ENCODE measurements at places on chromosomes 13 and 19.

DNA sequence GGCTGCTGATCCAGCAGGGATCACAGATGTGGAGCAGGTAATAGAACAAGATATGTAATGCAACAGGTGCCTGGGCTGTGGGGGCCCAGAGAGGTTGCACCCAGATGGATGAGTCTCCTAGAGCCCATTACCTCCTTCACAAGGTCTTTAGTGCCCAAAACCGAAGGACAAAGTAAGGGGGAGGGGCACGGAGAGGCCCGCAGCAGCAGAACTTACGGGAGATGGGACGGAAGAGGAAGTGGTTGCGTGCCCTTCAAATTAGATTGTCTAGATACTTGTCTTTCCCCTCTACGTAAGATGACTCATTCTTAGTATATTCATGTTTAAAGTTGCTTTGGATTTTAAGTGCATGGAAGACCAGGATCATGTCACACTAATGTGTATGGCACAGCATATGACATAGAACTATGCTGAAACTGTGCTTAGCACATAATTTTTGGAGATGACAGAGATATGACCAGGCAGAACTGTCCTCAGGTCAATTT lies 5.7 kb upstream of the MRPS31 start:
- no peak for DNase-seq

- no peak for DNase-seq
Measured at GRCh38 chr13:113819731-113820715, 43.9 kb downstream of the GAS6 start.

- DNase-seq = no peak
Measured at GRCh38 chr13:39855236-39855635, 199.8 kb downstream of the COG6 start.

DNA sequence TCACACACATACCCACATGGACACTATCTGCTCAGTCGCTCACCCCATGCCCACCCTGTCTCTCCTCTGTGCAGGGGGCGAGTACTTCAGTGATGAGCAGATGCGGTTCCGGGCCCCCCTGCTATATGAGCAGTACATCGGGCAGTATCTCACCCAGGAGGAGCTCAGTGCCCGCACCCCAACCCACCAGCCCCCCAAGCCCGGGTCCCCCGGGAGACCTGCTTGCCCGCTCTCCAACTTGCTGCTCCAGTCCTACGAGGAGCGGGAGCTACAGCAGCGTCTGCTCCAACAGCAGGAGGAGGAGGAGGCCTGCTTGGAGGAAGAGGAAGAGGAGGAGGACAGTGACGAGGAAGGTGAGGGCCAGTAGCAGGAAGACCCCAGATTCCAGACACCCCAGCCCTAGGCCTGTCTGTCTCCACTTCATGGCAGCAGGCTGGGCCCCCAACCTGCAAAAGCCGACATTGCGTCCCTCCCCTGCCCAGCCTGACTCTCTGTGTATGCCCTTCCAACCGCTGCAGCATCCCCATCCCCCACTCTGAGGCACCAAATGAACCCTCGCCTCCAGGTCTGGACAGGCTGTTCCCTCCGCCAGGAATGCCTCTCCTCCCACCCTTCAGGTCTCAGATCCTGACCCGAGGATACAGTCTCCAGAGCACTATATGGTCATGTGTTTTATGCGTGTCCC lies 9.7 kb downstream of the CCDC97 start:
- no peak for DNase-seq

DNA sequence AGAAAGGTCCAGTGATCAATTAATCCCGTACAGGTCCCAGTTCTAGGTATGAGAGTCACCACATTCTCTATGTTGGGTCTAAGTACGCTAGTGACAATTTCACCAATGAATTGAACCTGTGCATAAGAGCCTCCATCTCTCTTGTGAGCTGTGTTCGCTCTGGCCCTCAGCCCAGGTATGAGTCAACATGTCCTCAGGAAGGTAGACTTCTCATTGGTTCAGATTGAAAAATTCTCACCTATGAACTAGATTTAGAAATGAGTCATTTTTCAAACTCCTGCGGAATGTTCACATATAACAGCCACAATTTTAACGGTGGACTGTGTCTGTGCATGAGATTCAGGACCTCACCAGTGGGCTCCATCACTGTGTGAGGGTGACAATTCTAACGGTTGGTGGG lies 12.7 kb upstream of the ZNF43 start:
- DNase-seq = no peak

GRCh38 chr19:35845215-35846037 lies 6.9 kb downstream of the NPHS1 start:
- no peak for DNase-seq

- DNase-seq = no peak
Measured at GRCh38 chr13:94620286-94620896, 18.7 kb downstream of the GPR180 start.
